ENCODE measurements at places on chromosomes 7 and 10.

GRCh38 chr7:104946338-104946737, 67.7 kb upstream of the KMT2E start:
- no peak for DNase-seq

DNA sequence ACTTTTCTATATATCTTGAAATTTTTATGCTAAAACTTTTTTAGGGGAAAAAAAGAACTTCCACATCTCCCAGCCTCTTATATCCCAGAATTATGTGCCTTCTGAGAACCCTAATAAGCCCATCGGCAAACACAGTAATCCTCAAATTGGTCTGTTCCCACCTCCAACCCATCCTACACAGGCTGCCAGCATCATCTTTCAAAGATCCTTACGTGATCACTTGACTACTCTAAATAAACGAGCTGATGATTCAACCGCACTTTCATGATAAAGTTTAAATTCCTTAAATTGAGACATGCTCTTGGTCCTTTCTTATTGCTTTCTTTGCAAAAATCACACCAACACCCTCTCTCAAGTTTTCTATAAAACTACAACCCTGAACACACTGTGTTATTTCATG, 52.5 kb downstream of the MPP7 start:
- DNase-seq = no peak

- DNase-seq = no peak
These were observed 4.7 kb downstream of the HOXA1 start for GRCh38 chr7:27091105-27091504.

- no peak for DNase-seq
These were observed 9.7 kb downstream of the DRGX start for GRCh38 chr10:49385939-49386922.

DNA sequence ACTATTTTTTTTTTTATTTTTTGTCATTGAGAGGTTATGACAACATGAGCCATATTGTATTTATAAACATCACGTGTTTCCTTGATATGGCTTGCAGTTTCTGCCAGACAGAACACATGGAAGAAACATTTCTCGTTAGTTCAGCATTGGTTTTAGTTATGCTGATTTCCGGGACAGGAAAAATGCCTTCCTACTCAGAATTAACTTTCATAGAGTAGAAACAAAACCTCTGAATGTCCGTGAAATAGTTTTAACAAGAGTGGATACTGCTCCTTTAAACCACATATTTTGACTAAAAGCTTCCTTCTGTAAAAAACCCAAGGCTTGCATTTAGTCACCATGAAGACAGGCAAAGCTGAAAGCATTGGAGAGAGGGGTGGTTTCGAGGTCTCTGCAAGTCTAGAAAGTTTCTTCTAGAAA, 240.4 kb downstream of the KIAA1217 start:
- no peak for DNase-seq

- DNase-seq = no peak
These were observed 95.5 kb upstream of the KCNIP2 start for GRCh38 chr10:101939008-101939648.

DNA sequence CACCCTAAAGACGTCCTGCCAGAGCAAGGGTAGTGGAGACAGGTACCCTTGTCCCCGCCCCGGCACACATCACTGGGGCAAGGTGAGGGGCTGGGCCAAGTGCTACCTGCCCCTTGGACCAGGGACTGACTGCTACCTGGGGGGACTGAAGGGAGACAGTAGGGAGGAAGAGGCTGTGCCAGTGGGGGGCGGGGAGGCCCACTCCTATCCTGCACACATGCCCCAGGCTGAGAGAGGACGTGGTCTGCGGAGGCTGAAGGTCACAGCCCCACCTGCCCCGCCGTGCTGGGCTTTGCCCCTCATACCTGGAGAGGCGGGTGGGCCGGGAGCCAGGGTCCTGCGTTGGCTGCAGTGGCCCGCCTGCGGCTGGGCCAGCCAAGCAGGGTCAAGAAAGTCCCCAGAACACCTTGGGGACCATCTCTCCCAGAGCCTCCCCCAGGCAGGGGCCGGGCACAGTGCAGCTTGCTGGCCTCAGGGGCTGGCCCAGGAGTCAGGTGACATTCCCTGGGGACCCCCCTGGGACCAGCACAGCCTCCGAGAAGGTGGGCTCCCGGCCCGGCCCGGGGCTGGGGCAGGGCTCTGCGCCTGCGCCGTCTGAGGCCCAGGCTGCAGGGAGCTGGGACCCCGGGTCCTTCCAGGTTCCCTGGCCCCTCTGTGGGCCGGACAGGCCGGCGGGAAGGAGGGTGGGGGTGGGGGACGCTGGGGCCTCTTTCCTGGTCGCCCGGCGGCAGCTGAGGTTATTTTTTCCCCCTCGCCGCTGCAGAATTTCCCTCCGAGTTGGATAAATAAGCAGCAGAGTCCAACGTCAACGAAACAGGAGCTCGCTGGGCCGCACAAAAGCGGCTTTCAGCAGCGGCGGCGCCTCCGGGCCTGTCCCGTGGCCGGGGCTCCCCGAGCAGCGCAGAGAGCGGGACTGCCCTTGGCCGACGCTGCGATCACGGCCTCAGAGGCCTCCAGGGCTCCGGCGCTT, 9.8 kb upstream of the FZD9 start:
- no peak for DNase-seq

DNA sequence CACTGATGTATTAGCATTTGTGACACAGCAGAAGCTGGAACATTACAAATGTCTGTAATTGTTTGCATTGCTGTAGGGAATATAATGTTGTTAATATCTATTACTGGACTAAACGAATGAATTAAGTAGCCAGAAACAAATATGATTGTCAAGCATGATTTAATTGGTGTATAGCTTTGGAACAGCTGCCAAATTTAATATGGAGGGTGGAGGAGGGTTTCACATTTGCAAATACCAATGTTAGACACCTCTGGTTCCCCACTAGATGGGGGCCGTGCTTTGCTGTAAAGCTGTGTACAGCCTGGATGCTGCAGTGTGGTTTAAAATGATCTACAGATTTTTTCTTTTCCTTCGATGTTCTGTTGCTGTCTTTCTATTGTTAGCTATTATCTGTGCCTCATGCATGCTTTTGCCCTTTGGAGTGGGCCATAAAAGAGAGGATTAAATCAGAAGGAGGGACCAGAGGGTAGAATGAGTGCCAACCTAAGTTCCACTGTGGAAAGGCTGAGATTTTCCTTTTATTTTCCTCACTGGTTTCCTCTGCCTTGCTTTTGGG, 23.1 kb downstream of the DNAJB9 start:
- no peak for DNase-seq

DNA sequence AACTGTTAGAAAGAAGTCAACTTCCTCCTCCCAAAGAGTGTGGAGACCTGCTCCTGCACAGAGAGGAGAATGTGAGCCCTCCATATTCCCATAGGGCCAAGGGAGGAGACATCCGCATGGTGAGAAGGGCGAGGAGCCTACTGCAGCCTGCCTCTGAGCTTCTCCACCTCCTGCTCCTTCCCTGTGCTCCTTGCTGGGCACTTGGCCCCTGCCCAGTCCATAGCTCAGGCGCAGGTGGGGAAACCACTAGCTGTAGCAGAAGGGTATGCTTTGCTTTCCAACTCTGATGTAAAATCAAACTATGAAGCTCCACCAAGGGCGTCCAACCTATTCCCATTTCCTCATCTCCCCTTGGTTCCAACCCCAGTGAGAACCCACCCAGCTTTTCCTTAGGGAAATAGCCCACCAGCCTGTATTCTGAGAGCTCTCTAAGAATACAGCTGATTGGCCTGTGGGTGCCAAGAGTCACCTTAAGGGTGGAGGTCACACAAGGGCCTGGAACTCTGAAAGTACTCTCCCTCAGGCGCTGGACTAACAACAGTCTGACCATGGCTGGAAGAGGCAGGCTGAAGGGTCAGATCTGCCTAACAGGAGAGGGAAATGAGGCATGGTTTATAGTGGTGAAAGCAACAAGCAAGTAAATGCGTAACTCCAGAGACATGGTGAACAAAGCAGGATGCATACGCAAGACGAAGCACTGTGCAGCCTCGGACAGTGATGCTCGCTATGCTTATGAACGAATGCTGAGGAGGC, 13.9 kb downstream of the ZNF488 start:
- no peak for DNase-seq

- no peak for DNase-seq
These were observed 67.0 kb upstream of the HPS1 start for GRCh38 chr10:98513704-98514103.

- no peak for DNase-seq
These were observed 13.1 kb downstream of the RBP3 start for GRCh38 chr10:47361293-47361692.

DNA sequence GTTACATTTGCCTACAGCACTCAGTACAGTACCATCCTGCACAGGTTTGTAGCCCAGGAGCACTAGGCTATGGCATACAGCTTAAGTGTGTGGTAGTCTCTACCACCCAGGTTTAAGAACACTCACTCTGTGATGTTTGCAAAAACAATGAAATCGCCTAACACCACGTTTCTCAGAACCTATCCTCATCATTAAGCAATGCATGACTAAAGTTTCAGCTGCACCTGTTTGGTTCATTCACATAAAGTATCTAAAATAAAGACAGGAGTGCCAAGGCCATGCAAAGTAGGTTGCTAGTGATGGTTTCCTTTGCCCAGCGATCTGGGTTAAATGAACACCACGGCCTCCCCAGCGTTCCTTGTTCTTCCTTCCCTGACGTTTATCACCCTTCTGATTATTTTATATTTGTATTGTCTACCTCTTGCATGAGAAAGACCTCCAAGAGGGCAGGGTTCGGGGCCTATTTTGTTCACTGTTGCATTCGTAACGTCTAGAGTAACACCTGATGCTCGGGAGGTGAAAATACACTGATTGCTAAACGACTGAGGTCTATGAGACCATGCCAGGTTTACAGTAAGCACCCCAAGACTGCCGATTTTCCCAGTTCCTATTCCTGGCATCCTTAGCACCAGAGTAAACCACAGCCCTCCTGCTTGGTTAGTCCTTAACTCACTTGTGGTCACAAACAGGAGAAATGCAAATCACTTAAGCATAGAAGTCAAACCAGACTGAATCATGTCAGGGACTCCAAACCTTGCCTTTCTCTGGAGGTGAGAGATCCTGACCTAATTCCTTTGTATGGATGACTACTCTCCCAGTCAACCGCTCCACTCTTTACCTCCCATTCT, 204.1 kb upstream of the NFE2L3 start:
- no peak for DNase-seq

- no peak for DNase-seq
These were observed 118.3 kb downstream of the DGKI start for GRCh38 chr7:137728426-137728825.

GRCh38 chr7:37259319-37259821, 189.3 kb downstream of the ELMO1 start:
- no peak for DNase-seq

DNA sequence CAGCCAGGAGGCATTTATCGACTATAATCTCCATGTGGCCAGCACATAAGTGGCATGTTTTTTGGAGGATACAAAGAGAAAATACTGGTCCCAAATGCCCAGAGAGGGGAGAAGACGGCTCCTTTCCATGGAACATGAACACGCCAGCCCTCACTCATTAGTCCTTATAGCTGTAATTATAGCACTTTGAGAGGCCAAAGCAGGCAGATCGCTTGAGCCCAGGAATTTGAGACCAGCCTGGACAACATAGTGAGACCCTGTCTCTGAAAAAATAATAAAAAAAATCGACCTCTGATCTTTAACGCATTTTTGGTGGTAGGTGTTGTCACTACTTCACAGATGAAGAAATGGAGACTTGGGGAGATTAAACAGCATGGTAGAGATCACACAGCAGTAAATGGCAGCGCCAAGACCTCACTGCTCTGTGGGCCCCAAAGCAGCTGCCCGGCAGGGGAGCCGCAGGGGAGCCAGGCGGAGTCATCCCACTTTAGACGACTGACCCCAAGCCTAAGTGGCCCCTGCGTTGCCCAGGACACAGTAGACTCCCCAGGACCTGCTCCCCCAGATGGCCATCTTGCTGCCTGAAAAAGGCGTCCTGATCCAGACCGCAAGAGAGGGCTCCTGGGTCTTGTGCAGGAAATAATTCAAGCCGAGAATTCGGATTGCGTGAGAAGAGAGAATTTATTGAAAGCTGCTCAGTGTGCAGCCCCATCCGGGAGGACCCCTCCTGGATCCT, 21.2 kb upstream of the PRKAG2 start:
- DNase-seq = no peak

DNA sequence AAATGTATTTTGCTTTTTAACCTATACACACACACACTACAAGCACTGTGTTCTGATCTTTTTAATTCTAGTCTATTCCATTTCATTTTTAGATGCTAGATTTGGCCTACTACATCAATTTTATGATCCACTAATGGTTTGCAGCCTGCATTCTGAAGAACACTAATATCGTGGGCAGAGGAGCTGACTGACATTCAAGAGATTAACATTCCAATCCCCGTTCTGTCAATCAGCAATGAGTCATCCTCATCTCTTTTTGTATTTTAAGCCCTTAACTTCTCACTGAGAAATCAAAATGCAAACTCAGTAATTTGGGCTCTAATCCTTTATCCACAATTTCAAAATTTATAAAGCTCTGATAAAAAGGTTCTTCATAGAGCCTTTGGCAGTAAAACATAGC, 47.1 kb upstream of the GAD2 start:
- DNase-seq = no peak

DNA sequence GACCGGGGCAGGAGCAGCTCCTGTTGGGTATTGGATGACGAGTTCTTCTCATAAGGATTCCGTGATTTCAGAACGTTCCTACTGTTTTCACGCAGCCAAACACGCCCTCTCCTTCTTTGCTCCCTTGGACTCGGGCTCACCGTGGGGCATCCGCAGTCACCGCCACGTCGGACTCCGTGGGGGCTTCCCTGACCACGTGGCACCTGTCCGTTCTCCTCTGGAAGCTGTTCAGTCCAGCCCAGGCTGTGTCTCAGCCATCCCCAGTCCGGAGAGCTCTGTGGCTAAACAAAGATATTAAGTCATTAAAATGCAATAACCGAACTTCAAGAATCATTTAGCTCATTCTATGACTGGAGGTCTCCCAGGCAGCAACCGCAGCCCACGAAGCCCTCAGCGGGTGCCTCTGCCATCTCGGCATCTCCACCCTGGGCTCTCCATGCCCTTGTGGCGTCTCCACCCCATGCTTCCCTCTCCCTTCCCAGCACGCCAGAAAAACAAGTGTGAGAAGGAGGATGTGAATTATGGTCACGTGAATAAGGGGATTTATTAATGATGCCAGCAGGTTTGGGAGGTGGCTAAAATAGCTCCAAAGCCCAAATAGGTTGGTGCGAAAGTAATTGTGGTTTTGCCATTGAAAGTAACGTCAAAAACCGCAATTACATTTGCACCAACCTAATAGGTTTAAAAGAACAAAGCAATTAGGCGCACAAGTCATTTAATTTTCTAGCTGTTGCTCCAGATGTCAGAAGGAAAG, 224.6 kb upstream of the PPP2R2D start:
- no peak for DNase-seq

GRCh38 chr10:104268405-104268712, 625 bp upstream of the GSTO2 start:
- DNase-seq = no peak

GRCh38 chr10:60937022-60937421, 7.0 kb downstream of the RHOBTB1 start:
- DNase-seq = no peak

- DNase-seq = no peak
These were observed 34.0 kb downstream of the TMEM270 start for GRCh38 chr7:73894733-73895551.

- no peak for DNase-seq
These were observed at the start of gene GFRA1 for GRCh38 chr10:116272440-116273283. Gene GFRA1, minus strand, starts transcription at chr10:116273206. Its CDS starts 1,177 bp downstream, at chr10:116272029.
